ENCODE measurements at places on chromosomes 5 and 9.

DNA sequence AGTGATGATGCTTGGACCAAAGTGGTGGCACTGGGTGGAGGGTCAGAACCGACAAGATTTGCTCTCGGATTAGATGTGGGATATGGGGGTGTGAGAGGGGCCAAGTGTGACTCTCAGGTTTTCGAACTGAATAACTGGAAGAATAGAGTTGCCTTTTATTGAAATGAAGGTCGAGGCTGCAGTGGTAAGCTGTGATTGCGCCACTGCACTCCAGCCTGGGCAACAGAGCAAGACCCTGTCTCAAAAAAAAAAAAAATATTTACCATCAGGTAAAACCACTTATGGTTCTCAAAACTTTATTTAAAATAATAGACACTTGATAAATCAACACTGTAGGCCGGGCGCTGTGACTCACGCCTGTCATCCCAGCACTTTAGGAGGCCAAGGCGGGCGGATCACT is 27.2 kb downstream of the EXOSC2 start:
- no peak for DNase-seq

- DNase-seq = no peak
Observed at GRCh38 chr5:154713615-154714125, 41.5 kb upstream of the LARP1 start.

DNA sequence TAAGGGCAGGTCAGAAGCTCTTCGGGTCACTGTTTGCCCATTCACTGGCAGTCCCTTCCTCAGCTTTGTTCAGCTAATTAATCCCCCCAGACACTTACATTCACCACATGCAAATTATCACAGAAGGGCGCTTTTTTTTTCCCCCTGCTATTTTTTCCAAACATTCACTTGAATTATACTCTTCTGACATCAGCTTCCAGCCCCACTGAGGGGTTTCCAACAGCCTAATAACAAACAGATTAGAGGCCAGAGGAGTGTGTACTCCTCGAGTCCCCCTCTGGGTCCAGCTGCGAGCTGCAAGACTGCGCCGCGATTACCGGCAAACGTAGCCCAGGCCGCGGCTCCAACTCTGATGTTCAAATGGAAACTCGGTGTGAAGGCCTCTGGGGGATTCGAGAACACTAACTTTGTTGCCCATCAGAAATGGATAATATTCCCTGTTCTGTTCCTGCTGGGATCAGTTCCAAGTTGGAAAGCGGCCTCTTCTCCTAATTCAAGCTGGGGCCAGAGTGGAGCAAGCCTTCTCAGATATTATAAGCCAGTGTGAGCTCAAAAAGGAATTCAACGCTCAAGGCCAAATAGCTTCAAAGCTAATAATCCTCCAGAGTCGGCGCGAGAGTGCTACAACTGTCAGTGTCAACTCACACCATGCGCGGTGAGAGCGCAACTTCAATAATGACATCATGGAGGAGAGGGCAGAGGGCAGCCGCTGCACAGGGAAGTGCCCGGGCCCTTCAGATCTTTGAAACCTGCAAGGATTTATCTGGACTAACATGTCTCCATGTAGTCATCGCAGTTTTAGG is 560.8 kb downstream of the BNC2 start:
- no peak for DNase-seq

- no peak for DNase-seq
Observed at GRCh38 chr9:104209387-104209786, 115.3 kb downstream of the SMC2 start.

DNA sequence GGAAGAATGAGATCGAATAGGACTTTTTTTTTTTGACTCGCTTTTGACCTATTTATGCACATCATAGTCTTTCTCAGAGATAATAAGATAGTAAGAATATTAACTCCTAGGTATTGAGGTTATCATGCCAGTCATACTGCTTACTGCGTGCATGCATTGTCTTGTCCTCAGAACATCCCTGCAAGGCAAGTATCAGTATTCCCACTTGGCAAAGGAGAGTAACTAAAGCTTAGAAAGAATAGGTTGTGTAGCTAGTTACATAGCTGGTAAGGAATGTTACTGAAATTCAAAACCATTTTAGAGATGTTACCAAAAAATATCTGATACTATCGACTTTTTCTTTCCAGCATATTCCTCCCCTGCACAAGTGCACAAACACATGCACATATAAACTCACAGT is 296.1 kb upstream of the CLINT1 start:
- no peak for DNase-seq

GRCh38 chr5:50827516-50828247 is 161.2 kb downstream of the PARP8 start:
- no peak for DNase-seq

DNA sequence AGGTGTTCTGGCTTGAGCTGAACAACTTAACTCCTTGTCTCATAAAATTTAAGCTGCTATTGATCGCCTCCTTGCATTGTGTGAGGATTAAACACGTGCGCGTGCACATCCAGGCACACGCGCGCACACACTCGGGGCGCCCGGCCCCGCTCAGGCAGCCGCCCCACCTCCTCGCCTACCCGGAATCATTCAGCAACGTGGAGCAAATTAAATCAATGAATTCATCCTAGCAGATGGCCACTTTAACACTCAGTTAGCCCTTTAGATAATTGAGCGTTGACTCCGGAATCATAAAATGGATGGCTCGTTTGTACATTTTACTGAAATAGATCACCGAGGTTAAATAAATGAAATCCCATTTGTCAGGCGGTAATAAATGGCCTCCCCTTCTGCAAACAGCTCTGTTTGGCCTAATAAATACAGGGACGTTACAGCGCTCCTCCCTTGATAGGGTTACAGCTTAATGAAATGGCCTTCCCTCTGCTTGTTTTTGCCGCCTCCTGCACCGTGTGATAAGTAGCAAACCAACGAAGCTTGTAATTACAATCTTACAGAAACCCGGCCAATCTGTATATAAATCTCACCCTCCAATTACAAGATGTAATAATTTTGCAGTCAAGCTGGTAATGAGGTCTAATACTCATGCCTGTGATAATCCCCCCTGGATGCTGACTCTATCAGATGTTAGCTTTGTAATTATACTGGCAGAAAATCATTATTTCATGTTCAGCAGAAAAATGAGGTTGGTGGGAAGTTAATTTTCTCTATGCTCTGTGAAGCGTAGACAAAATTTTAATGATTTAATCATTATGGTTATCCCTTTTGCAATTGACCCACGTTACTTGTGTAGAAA is 229.7 kb upstream of the IRX4 start:
- no peak for DNase-seq

GRCh38 chr5:67021962-67022361 is 174.6 kb downstream of the CD180 start:
- no peak for DNase-seq

DNA sequence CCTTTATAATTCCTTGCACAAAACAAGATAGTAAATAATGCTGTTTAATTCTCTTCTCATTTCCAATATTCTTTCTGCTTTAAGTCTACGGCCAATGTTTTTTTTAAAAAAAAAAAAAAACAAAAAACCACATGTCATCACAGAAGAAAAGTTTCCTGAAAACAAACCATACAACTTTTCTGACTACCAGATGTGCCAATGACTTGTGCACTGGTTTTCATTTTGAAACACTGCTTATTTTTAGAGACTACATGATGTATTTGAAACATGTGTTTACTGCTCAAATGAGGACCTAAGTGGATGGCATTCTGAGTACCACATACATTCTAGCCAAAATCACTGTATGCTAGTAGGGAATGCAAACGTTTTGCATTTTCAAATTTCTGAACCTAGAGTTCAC is 167.9 kb downstream of the GLIS3 start:
- DNase-seq = no peak

- DNase-seq = no peak
Observed at GRCh38 chr5:11104210-11104609, 343.2 kb upstream of the DAP start.

GRCh38 chr9:134571946-134572917 is 69.4 kb upstream of the COL5A1 start:
- DNase-seq = no peak

GRCh38 chr5:170614065-170614490 is 110.3 kb downstream of the KCNIP1 start:
- DNase-seq = no peak

- DNase-seq = no peak
Observed at GRCh38 chr9:134962973-134963364, 45.3 kb upstream of the FCN1 start.

DNA sequence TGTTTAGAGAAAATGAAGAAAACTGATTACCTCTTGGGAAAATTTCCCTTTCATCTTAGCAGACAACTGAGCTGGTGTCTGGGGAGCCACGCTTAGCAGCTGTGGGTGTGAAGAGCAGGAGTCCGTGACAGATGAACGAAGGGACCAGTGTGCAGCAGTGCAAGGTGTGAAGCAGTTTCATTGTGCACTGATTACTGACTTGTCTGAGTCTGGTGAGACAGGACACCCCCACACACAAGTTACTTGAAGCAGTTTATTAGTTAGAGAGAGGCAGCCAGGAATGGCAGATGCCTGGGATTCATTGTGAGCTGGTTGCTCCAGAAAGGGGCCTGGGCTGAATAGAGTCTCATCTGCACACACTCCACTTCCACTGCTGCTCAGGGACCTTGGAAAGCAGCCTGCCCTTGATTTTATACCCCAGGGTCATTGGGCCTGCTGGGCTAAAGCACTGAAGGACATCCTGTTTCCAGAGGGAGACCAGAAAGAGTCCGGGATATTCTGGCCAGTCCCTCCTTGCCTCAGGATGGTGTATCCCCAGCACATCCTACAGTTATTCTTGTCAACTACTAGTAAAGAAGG is 47.4 kb downstream of the FBXL7 start:
- DNase-seq = no peak

DNA sequence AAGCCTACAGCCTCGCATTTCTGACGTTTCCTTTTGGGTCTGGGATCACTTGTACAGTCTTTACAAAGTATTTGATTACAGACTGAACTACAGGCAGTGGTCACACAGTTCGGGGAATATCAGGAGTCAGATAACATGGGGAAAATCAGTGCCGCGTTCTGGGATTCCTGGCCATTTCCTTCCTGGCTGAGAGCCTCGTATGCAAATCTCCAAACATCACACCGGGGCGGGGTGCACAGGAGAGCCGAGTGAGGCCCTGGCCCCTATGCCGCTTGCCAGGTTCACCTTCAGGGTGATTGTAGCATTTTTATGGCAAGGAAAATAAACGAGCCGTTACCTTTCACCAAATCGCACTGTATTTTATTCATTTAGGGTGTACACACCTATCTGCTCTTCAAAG is 29.6 kb upstream of the SLC9A3 start:
- no peak for DNase-seq

- DNase-seq = no peak
Observed at GRCh38 chr9:99637641-99638040, 184.0 kb upstream of the NR4A3 start.

DNA sequence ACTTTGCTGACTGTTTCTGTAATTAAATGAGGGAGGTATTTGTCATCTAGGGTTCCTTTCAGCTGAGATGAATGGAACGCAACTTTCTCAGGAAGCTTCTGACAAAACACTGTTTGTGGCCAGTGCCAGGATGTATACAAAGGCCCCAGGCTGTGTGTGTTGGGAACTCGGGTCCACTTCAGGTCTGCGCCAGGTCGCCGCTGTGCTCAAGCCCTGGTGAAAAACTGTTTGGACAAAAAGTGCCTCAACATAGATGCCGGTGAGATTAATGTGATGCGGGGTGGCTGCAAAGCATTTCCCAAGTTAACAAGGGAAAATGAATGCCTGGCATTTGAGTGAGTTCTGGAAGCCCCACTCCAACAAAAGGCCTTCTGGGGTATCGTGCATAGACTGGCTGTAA is 156.4 kb downstream of the GABBR2 start:
- no peak for DNase-seq

GRCh38 chr9:137224830-137225694 is at the start of gene CYSRT1:
CYSRT1 (plus strand) TSS chr9:137225174; CDS start chr9:137225622, 448 bp downstream.
- no peak for DNase-seq

- DNase-seq = no peak
Observed at GRCh38 chr5:147290261-147290660, 55.4 kb downstream of the STK32A start.

GRCh38 chr5:23139338-23140171 is 286.4 kb upstream of the CDH12 start:
- DNase-seq = no peak

GRCh38 chr9:70817311-70817710 is 304.1 kb downstream of the TRPM3 start:
- DNase-seq = no peak

DNA sequence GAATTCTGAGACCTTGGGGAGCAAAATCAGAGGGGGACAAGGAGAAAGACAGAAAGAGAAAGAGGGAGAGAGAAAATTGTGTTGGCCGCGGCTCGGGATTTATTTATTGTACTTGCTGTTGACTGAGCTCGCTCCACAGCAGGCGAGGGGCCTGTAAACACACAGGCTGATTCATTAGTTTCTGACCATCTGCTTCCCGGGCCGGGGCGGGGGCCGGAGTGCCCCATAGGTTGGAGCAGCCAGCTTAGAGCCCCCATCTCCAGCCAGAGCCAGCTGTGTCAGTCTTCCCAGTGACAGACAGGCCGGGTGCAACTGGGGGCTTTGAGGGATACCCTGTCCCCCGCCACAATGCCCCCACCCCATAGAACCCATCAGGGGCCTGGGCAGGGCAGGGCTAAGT is 30.9 kb downstream of the NTNG2 start:
- DNase-seq = no peak

- DNase-seq = no peak
Observed at GRCh38 chr9:134551176-134551575, 90.4 kb upstream of the COL5A1 start.

DNA sequence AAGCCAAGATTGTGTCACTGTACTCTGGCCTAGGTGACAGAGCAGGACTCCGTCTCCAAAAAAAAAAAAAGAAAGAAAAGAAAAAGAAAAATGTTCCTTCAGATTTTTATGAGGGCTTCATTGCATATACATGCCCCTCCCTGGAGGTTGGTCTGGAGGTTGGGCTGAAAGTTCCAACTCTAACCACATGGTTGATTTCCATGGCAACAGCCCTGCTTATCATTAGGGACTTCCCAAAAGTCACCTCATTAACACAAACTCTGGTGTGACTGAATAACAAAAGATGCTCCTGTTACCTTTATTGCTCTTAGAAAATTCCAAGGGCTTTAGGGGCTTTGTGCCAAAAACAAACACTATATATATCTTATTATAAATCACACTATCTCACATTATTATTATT is 113.8 kb downstream of the TMC1 start:
- no peak for DNase-seq

- no peak for DNase-seq
Observed at GRCh38 chr9:36158122-36158521, 11.1 kb upstream of the CCIN start.

DNA sequence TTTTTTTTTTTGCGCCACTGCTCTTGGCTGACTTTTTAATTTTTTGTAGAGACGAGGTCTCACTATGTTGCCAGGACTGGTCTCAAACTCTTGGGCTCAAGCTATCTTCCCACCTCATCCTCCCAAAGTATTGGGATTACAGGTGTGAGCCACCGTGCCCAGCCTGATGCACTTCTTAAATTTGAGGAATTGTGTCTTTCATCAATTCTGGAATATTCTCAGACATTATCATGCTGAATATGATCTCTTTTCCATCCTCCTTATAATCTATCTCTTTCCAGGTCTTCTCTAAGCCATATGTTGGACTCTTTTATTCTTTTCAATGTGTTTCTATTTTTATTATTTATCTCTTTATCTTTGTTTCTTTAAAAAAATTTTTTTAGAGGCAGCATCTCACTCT is 196.2 kb upstream of the IER5L start:
- DNase-seq = no peak
